ENCODE measurements at places on chromosomes 1 and 21.

DNA sequence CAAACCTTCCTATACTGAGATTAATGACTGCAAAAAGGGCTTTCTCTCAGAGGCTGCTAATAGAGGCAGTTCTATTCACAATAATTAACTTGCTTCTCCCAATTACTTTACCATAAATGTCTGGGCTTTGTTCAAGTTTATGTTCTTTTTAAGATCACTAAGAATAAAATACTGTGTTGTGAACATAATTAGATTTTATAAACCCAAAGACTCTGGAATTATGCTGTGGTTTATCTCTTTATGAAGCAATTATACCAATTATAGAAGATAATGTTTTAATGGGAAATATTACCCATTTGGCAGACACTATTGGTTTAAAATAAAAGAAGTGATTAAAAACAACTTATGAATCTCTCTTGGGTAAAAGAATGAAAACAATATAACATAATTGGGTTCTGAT is 43.5 kb upstream of the IL12RB2 start:
- DNase-seq: no peak

DNA sequence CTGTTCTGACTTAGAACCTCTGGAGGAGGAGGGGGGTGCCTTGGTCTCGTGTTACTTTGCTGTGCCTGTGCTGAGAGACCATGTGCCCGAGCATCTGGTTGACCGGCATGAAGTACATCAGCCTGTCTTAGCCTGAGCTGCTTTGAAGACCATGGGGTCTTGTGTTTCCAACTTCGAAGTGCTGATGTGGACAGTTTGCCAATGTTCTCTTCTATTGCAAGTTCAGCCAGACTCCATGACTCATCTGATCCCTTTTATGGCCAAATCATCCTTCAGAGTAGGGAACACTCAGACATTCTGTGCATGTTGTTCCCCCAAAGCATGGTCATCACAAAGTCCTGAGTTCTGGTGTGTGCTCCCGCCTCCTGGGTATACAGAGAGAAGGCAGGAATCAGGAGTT is 6.0 kb upstream of the PLA2G2C start:
- DNase-seq: no peak

- DNase-seq: no peak
Observed at GRCh38 chr1:110811529-110811928, 61.4 kb upstream of the CD53 start.

DNA sequence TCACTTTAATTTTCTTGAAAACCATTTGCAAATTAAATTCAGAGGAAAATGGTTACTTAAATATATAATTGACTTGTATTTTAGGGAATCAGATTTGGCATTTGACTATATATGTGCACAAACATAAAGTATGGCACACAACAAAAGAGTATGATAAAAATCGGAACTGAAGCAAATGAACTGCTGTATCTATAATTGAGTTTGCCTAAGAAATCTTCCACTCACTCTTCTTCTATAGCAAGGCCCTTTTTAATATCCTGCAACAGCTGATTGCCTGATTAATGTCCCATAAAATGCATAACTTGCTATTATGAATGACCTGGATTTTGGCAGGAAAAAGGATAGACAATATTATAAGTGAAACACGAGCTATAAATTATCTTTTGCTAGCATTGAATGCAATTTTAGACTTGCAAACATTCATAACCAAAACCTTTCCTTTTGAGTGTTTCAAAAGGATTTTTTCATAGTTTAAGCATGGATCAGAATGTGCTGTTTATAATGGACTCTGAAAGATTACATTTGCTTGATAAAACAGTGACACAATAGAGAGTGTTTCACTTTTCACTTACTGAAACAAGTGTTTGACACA is 2204.3 kb downstream of the MRPL39 start:
- no peak for DNase-seq

DNA sequence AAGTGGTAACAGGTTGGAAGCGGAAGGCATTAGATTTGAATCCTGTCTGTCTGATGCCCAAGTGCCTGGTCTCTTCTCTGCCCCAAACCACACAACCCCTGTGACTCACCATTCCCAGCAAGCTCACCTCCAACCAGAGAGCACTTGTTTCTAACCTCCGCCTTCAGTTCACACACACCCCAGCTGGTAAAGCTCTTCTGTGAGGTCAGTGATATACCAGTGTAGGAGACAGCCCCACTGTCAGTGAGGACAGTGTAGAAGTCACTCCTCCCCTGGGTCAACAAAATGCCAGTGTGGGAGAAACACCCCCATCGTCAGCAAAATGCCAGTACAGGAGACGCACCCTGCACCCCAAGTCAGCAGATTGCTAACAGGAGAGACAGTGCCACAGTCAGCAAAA is 2.6 kb downstream of the RIMS3 start:
- peak; percentile 70 for DNase-seq

GRCh38 chr1:153942766-153943549 is 3.6 kb downstream of the DENND4B start:
- DNase-seq: no peak

DNA sequence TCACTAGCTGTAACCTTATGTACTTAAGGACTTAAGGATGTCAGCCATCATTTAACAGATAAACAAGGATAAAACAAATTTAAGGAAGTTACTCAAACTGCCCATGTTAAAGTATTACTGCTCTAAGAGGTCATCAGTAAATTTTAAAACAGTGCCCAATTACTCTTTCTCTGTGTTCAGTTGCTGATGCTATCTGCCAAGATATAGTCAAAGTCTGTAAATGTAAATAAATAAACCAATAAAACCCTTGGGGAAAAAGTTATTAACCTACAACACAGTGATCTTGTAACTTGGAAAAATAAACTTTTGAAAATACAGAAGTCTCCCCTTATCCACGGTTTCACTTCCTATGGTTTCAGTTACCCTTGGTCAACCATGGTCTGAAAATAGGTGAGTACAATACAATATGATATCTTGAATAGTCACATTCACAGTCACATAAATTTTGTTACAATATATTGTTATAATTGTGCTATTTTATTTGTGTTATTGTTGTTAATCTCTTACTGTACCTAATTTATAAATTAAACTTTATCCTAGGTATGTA is 501.8 kb downstream of the LMO4 start:
- no peak for DNase-seq

DNA sequence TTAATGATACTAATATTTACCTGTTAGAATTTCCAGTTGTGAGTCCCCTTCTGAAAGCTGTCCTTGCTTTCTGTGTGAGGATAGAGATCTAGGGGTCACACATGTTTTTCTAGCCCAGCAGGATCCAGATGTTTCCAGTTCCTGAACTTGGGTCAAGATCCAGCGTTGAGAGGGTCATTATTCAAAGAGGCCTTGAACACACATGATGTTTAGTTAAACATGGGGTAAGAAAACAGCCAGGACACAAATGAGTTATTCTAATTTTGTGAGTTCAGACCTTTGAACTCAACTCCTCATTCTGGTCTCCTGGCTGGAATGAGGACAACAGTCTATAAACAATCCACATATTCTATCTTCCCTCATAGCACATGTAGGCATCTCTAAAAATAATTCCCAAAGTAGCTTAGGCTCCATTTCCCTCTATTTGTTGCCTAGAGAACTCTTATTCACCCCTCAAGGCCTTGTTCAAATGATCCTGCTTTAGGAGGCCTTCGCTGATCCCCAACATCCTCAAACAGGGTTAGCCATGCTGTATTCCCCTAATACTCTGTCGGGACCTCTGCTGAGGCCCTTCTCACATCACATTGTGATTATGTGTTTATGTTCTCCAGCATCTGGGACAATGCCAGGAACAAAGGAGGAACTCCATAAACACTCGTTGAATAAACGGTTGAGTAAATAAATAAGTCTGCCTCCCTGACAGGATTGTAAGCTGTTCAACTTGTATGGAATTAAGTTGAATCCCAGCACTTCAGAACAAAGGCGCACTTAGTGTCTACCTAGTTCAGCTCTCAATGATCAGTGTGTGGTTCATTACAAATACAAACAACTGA is 15.0 kb upstream of the KCNN3 start:
- no peak for DNase-seq

DNA sequence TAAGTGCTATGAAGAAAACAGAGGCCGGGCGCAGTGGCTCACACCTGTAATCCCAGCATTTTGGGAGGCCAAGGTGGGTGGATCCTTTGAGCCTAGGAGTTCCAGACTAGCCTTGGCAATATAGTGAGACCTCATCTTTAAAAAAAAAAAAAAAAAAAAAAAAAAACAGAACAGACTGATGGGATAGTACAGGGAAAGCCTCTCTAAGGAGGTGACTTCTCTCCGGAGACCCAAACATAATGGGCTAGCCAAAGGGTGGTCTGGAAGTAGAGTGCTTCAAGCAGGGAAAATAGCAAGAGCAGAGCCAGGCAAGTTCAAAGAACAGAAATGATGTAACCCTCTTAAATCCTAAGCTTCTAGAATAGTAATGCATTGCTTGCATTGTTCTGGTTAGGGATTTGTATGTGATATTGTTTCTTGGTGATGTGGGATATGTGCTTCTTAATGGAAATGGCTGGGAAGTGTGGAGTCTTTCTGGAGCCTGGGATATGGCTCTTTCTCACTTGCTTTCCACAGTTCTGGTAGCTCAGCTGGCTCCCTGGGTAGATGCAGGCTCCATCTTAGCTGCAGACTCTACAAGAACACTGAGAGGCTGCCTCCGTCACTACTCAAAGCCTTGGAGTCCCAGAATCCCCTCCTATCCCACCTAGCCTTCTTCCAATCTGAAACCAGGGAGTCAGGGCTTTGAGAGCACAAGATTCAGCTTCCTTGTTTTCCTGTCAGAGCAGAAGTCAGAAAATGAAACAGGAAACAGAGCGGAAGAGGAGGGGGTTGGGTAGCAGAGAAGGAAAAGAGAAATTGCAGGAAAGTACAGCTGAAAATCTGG is 1.9 kb upstream of the PIGV start:
- peak; percentile 54 for DNase-seq

- DNase-seq: peak; percentile 68
Observed at GRCh38 chr21:36976882-36977651, 10.6 kb upstream of the HLCS start.

GRCh38 chr1:224092111-224092510 is 21.8 kb upstream of the FBXO28 start:
- no peak for DNase-seq

DNA sequence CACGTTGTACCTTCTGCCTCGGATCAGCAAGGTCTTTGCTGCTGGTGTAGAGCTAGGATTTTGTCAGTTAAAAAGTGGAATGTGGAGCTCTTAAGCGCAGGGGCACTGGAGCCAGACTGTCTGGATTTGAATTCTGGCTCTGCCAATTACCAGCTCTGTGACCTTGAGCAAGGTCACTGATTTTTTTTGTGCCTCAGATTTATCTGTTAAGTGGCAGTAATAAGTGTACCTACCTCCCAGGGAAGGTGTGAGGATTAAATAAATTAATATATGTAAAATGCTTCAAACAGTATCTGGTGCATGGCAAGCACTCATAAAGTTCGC is 40.3 kb downstream of the UBE2U start:
- no peak for DNase-seq

DNA sequence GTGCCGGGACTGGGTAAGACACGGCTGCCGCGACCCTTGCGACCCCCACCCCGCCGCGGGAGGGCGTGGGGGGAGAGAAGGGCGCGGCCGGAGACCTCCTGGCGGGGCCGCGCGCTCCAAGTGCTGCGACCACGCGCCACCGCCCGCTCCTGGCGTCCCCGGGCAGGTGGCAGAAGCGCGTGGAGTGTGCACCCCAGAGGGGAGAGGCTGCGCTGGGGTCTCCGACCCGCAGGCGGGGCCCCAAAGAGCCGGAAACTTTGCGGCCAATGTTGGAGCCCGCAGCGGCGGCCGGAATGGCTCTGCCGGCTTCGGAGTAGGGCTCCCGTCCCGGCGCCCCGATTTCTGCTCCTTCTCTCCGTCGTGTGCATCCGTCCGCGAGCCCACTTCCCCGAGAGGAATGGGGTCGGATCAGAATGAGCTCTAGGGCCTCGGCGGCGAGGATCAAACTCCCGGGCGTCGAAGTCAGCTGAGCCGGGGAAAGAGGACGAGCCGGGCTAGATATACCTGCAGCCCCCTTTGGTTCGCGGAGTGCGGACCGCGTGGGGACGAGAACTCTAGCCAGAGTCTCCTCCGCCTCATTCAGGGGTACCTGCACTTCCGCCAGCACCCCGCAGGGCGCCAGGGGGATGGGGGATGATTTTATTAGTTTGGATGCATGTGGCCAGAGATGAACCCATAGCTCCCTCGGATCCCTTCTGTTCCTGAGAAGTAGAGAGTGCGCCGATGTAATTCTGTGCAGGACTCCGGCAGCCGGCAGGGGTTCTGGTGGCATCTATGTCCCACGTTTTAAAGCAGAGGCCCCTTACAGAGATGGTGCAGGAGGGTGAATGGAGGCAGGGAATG is 751 bp downstream of the STUM start:
- DNase-seq: no peak

All from islet precursor cell (in vitro differentiated cells).